Heart right ventricle (tissue), 16 donors: ENCODE measurements at places on chromosomes 2 and 18. TPM values are rescaled to one million over a fixed set of nuclear protein-coding genes. Genes with fewer than 3 reads are reported as not detected.

The POMC gene
- total RNA-seq: 3.1 TPM

The PSMA8 gene
- not detected for total RNA-seq

GRCh38 chr2:146621656-146622055, 1223.2 kb upstream of the ACVR2A start:
- no peak overlapping the region for H3K4me3 ChIP-seq
- H3K36me3 ChIP-seq: no peaks in the 10 kb centered on the region
- DNase-seq: no peak
- H3K4me1 ChIP-seq: no peaks in the 10 kb centered on the region

DNA sequence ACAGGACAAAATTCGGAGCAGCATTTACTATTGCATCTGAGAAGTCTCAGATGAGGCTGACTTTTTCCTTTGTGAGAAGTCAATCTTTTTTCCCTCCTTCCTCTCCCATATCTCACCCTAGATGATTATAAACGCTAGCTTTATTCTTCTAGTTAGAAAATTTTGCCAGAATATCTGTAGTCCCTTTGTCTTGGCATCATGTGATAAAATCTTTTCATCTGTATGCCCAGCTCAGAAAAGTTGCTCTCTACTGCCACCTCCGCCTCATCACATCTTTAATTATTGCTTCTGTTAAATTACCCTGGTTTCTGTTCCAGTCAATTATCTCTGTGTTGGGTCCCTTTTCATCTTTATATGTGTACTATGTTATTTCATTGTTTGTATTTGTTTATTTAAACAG, 210.8 kb upstream of the SLC35G4 start:
- DNase-seq: no peak
- no peak overlapping the region for H3K27ac ChIP-seq
- no peaks in the 10 kb centered on the region for H3K4me1 ChIP-seq
- H3K4me3 ChIP-seq: no peak overlapping the region
- H3K36me3 ChIP-seq: no peaks in the 10 kb centered on the region

DNA sequence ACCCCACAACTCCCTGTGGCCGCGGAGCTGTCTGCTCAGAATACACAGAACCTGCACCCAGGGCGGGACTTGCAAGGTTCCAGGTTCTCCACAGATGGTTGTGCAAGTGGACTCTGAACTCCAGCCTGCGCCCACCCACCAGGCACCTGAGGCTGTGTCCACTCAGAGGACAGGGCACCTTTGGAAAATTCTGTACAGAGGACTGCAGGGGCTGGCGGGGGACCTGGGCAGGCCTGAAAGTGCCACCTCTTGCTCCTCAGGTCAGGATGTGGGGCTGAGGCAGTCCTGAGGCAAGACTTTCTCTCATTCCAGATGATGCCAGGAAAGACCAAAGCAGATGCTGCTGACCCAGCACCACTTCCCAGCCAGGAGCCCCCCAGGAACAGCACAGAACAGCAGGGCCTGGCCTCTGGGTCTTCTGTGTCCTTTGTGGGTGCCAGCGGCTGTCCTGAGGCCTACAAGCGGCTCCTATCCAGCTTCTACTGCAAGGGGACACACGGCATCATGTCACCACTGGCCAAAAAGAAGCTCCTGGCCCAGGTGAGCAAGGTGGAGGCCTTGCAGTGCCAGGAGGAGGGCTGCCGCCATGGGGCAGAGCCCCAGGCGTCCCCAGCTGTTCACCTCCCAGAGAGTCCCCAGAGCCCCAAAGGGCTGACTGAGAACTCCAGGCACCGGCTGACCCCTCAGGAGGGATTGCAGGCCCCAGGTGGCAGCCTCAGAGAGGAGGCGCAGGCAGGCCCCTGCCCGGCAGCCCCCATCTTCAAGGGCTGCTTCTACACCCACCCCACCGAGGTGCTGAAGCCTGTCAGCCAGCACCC, 14.4 kb downstream of the ARID5A start:
- no peak overlapping the region for H3K4me3 ChIP-seq
- DNase-seq: no peak
- H3K36me3 ChIP-seq: peaks cover 57% of the 10 kb centered on the region

GRCh38 chr2:225598897-225599296, 199.4 kb downstream of the NYAP2 start:
- DNase-seq: no peak
- no peaks in the 10 kb centered on the region for H3K36me3 ChIP-seq
- H3K4me3 ChIP-seq: no peak overlapping the region
- no peak overlapping the region for H3K27ac ChIP-seq

- peaks cover 15% of the 10 kb centered on the region for H3K27me3 ChIP-seq
- H3K36me3 ChIP-seq: no peaks in the 10 kb centered on the region
These were observed 9.4 kb upstream of the TMEM163 start for GRCh38 chr2:134728163-134728562.

- H3K4me1 ChIP-seq: peaks cover 8% of the 10 kb centered on the region
- DNase-seq: peak; percentile 76
- H3K36me3 ChIP-seq: peaks cover 14% of the 10 kb centered on the region
- no peaks in the 10 kb centered on the region for H3K27me3 ChIP-seq
These were observed at the start of gene SPDYA for GRCh38 chr2:28810384-28811285. Gene SPDYA, plus strand, starts transcription at chr2:28810834. Its CDS starts 5,181 bp downstream, at chr2:28816015.

GRCh38 chr18:63588909-63589308, 1.8 kb downstream of the SERPINB13 start:
- no peak overlapping the region for H3K4me3 ChIP-seq
- no peaks in the 10 kb centered on the region for H3K36me3 ChIP-seq
- H3K27me3 ChIP-seq: no peaks in the 10 kb centered on the region
- H3K27ac ChIP-seq: no peak overlapping the region
